ENCODE measurements at places on chromosomes 13 and 19.

DNA sequence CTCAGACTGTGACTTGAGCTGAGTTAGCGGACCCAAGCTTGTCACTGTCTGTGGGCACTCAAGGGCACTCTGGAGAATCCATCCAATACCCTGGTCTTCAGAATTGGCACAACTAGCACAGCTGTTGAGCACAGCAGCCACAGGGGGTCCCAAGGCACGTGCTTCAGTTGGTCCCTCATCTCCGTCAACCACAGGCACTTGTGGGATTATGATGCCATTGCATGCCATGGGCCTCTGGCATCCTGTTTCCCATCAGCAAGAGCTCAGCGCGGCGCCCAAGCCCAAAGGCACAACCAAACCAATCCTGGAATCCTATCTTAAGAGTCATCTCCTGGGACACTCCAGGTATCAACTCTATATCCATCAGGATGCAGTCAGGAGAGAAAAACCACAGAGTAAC, 3.7 kb upstream of the B3GNT8 start:
- DNase-seq = no peak

GRCh38 chr19:19748249-19748938, 15.5 kb upstream of the ZNF14 start:
- no peak for DNase-seq

DNA sequence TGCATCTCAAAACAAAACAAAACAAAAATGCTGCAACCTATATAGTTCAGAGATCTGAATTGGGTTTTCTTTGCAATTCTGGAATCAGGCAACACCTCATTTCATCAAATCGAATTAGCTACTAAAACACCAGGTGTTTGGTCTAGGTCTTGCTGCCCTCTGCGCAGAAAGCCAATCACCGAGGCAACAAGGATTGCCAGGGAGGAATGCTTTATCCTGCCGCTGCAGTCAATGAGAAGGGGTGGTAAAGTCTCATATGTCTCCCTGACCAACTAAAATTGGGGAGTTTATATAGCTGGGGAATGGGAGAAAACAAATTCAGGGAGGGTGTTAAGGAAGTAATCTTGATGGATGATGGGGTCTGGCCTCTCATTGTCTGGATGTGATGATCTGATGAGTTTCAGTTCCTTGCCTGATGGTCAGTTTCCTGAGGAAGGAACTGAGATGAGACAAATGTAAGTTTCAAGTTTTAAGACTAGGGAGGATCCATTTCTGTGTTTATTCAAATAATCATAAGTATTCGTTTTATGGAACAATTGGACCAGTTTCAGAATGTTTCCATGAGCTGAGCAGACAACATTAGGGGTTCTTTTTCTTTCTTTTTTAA, 5.0 kb upstream of the YJU2 start:
- no peak for DNase-seq

- no peak for DNase-seq
Measured at GRCh38 chr19:20503476-20503875, 62.1 kb downstream of the ZNF737 start.

DNA sequence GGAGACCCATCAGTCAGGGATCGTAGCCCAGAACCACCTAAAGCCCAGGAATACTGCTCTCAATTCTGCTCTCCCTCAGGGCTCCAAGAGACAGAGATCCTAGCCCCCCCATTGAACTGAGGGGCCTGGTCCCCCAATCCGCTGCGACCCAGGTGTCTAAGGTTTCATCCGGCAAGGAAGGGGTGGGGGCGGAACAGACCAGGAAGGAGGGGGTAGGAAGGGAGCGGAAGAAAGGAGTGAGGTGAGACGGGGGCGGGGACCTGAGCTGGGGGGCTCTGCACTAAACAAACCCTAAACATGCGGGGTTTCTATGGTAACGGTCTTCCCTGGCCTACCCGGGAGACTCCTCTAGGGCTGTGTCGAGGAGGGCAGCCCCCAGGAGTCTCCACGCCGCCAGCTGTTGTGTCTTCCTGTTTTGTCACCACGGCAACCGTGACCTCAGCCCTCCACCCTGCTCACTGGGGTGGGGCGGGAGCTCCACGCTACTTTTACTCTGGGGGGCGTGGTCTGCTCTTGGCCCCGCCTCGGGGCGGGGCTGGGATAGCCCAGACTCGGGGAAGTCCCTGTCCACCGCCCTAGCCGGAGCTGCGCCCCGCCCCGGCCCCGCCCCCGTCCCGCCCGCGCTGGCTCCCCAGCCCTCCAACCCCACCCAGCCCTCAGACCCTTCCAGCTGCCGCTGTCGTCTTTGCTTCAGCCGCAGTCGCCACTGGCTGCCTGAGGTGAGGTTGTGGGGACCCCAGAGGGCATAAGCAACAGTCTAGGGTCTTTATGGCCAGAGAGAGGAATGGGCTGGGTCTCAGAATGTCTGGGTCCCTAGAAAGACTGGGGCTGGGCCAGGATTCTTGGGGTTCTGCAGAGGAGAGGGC, at the start of gene MYADM:
Gene MYADM (plus strand): TSS at position 659 of the 866 bp plus-strand sequence. CDS start 5,647 bp downstream, outside the sequence.
- DNase-seq = peak; percentile 94
